ENCODE measurements at places on chromosomes 13 and 19.

GRCh38 chr19:13899393-13899792 is 6.5 kb downstream of the BRME1 start:
- DNase-seq, result no peak

- no peak for DNase-seq
Observed at GRCh38 chr19:6216996-6217751, 62.6 kb downstream of the MLLT1 start.

- no peak for DNase-seq
Observed at GRCh38 chr13:76991432-76991795, 467 bp upstream of the CLN5 start.

DNA sequence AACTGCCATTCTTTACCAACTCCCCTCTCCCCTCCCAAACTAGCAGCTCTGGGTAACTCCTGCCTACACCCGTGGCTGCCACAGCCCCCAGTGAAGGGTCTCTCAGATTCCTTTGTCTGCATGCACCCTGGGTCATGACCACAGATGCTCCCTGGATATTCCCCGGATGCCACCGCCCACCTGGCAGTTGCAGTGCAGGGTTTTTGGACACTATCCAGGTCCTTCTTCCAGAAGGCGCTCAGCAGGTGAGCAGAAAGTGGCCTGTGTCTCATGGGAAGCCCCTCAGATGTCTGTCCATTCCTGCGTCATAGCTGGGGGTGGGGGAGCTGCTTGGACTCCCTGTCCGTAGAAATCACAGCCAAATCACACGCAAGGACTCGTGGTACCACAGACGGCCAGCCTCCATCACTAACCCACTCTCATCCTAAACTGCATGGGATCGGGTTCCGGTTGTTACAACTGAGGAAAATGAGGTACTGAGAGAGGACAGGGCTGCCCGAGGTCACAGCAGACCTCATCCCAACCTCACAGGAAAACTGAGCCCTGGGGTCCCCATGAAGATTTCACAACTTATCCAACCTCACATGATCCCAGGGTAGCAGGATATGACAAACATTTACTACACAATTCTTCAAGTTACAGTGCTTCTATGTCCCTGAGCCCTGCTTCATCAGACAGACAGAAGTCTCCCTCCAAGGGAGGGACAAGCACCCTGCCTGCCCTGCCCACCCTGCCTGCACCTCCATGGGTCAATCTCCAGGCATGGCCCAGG is 38.6 kb downstream of the ELL start:
- no peak for DNase-seq

DNA sequence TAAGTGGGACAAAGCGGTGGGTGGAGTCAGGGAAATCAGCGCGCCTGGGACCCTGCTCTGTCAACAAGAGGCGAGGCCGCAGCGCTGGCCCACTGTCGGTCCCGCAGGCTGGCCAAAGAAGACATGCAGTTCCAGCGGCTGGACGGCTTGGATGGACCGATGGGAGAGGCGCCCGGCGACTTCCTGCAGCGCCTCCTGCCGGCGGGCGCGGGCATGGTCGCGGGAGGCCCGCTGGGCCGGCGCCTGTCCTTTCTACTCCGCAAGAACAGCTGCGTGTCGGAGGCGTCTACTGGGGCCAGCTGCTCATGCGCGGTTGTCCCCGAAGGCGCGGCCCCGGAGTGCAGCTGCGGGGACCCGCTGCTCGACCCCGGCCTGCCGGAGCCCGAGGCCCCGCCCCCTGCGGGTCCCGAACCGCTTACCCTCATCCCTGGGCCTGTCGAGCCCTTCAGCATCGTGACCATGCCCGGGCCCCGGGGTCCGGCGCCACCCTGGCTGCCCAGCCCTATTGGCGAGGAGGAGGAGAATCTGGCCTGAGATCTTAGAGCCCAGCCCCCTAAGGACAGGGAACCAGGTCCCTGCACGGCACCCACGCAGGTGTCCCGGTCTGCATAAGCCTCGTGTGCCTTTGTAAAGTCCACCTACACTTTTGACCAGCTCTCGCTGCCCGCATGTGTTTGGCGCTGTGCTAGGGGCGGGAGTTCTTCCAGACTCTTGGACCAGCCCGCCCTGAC is 6.1 kb downstream of the BEST2 start:
- peak; percentile 25 for DNase-seq

DNA sequence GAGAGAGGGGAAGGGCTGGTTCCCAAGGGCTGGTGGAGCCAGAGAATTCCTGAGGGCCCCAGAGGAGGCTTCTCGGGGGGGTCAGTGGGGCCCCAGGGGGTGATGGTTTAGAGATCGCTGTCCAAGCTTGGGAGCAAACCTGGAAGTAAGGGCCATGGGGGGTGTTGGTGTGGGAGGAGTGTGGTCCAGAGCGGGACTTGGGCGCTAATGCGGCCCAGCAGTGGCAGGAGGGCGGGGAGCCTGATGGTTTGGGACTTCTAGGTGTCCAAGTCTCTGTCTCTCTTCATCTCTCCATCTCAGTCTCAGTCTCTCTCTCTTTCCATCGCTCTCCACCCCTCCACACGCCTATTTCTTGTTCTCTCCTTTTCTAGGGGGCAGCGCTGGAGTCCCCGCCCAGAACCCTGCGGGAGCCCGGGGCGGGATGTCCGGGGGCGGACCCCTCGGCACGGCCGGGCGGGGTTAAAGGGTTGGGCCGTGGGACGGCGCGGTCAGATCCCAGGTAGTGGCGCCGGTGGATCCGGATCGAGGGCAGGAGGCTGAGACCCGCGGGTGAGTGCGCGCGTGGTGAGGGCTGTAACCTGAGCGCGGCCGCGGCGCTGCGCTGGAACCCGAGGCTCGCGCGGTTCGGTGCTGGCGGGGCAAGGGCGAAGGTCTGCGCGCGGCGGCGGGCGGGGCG is at the start of gene CYP4F22:
CYP4F22 (plus strand) TSS at position 491 of the 676 bp plus-strand sequence. CDS start 16,812 bp downstream, outside the sequence.
- no peak for DNase-seq

GRCh38 chr13:59666504-59666903 is 497.2 kb downstream of the DIAPH3 start:
- DNase-seq, result no peak

DNA sequence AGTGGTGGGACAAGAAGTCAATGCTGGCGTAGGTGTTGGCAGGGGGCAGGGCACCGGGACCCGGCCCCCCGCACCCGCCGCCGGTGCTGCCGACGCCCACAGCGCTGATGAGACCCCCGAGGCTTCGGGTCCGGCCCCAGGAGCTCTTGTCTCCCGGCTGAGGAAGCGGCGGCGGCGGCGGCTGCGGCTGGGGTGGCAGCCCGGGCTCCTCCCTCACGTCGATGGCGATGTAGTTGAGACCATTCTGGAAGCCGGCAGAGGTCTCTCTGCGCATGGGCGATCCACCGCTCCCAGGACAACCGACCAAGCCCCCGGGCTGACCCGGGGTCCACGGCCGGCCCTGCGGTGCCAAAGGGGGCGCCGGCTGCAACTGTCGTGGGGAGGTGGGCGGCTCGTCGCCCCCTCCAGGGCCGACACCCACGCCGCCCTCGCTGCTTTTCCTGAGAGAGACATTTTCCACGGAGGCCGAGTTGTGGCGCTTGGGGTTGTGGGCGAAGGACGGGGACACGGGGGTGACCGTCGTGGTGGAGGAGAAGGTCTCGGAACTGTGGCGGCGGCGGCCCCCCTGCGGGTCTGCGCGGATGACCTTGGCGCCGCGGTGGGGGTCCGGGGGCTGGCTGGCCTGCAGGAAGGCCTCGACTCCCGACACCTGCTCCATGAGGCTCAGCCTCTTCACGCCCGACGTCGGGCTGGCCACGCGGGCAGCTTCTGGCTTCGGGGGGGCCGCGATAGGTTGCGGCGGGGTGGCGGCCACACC is 4.1 kb downstream of the IRS2 start:
- DNase-seq, result no peak

- DNase-seq, result no peak
Observed at GRCh38 chr19:33634361-33635091, 12.8 kb downstream of the CHST8 start.

DNA sequence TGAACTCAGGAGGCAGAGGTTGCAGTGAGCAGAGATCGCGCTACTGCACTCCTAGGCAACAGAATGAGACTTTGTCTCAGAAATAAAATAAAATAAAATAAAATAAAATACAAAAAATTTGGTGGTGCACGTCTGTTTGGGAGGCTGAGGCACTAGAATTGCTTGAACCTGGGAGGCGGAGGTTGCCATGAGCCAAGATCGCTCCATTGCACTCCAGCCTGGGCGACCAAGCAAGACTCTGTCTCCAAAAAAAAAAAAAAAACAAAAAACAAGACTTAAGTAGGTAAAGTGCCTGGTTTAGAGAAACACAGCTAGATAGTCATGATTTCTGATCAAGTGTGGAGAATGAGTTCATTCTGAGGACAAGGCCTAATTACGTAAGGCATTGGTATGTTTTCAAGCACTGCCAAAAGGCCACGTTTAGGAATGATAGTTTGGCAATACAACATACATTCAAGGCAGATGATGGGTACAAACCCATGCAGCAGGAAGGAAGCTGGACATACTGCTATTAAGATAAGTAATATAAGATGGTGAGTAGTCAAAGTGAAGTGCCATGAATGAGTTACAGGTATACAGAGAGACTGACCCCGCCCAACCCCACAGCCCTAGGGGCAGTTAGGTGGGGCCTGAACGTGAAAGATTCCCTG is 4.8 kb upstream of the UCHL3 start:
- DNase-seq, result no peak

GRCh38 chr19:24141612-24142011 is 54.6 kb downstream of the ZNF254 start:
- no peak for DNase-seq

All from bone marrow (tissue), 2 donors.